ENCODE measurements at places on chromosomes 16 and 17.

DNA sequence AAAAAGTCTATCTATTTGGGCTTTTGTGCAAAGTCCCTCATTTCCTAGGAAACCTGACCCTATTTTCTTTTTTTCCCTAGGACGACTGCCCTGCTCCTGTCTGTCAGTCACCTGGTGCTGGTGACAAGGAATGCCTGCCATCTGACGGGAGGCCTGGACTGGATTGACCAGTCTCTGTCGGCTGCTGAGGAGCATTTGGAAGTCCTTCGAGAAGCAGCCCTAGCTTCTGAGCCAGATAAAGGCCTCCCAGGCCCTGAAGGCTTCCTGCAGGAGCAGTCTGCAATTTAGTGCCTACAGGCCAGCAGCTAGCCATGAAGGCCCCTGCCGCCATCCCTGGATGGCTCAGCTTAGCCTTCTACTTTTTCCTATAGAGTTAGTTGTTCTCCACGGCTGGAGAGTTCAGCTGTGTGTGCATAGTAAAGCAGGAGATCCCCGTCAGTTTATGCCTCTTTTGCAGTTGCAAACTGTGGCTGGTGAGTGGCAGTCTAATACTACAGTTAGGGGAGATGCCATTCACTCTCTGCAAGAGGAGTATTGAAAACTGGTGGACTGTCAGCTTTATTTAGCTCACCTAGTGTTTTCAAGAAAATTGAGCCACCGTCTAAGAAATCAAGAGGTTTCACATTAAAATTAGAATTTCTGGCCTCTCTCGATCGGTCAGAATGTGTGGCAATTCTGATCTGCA, 12.9 kb downstream of the TMEM98 start:
- DNase-seq, result no peak

- DNase-seq, result no peak
Observed at GRCh38 chr16:68607443-68607842, 37.7 kb upstream of the CDH3 start.

DNA sequence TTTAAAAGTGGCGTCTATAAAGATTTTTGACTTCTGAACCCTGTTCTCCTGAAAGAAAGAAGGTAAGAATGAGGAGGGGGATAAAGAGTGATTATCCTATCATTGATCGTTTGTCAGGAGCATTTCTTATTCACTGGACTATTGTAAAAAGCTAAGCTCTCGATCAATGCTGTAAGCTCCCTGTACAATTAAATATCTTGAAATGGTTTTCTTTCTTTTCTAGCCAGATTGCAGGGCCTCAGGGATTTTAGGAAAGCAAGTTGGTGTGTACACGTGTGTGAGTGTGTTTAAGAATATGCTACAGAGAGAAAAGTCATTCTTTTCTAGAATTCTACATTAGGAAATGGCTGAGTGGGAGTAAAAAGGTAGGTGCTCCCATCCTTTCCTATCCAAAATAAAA, 154.5 kb downstream of the AATF start:
- no peak for DNase-seq

DNA sequence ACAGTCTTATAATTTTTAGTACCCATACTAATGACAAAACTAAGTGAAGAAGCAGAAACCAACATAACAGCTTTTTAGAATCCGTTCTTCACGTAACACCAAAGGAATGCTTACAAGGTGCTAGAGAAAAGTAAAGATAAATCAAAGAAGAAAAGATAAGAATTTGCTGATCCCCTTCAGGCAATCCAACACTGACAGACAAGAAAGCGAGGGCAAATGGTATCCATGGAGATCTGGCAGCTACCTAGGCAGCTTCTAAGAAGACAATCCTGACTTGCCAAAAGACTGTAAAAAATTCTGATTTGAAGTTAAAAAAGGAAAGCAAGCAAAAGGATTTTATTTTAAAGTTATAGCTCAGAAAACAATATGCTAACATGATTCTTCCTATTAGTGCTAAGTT, 14.6 kb downstream of the BBS2 start:
- no peak for DNase-seq

GRCh38 chr17:18966831-18967624, 15.1 kb downstream of the SLC5A10 start:
- no peak for DNase-seq

DNA sequence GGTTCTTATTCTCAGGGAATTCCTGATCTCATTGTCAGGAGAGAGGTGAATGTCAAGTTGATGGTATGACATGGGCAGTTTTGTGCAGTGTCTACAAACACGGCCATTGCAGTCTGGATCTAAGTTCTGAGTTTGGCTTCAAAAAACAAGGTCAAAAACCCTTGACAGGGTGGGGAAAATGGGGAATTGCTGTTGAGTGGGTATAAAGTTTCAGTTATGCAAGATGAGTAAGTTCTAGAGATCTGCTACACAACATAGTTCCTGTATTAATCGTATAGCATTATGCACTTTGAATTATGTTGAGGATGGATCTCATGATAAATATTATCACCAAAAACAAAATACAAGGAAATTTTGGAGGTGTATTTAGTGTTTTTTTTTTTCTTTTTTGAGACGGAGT, 36.6 kb upstream of the CARMIL2 start:
- DNase-seq, result no peak
